ENCODE measurements at places on chromosomes 12 and 14.

GRCh38 chr12:14570231-14570630, 2.5 kb upstream of the PLBD1 start:
- DNase-seq, result no peak

DNA sequence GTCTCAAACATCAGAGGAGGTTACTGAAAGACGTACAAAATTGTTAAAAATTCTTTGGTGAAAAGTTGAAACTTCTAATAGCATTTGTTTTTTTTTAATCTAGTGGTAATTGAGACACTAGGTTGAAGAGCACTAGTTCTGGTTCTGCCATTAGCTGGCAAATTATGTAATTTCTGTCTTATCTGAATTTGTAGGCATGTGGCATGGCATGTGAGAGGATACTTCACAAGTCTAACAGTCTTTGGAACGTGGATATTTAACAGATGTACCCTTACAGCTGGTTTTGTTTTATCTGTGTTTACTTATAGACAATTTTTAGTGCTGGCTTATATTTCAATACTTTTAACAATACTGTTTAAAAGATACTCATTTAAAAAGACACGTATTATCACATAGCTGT, 6.0 kb downstream of the SNAPC1 start:
- no peak for DNase-seq

- no peak for DNase-seq
Observed at GRCh38 chr14:55706893-55707292, 126.9 kb downstream of the KTN1 start.

- no peak for DNase-seq
Observed at GRCh38 chr12:106757623-106758348, 16.7 kb upstream of the RIC8B start.

GRCh38 chr14:22558221-22558913, 30.7 kb downstream of the DAD1 start:
- peak; percentile 88 for DNase-seq

DNA sequence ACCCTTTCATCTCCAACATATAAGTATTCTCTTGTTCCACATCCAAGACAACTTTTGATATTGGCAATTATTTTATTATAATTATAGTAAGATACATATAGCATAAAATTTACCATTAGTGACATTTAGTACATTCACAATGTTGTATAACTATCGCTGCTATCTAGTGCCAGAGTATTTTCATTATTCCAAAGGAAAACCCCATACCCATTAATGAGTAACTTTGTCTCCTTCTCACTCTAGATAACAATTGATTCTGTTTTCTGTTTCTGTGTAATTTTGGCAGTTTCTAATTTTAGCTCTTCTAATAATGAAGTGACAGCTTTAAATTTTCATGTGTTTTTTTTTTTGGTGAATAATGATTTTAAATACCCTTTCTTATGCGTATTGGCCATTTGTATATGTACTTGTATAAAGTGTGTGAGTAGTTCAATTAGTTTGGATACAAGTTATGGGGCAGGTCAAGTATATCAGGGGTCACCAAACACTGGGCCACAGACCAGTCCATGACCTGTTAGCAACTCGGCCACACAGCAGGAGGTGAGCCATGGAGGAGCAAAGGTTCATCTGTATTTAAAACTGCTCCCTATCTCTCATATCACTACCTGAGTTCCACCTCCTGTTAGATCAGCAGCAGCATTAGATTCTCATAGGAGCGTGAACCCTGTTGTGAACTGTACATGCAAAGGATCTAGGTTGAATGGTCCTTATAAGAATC, 97.2 kb upstream of the SYT1 start:
- no peak for DNase-seq

DNA sequence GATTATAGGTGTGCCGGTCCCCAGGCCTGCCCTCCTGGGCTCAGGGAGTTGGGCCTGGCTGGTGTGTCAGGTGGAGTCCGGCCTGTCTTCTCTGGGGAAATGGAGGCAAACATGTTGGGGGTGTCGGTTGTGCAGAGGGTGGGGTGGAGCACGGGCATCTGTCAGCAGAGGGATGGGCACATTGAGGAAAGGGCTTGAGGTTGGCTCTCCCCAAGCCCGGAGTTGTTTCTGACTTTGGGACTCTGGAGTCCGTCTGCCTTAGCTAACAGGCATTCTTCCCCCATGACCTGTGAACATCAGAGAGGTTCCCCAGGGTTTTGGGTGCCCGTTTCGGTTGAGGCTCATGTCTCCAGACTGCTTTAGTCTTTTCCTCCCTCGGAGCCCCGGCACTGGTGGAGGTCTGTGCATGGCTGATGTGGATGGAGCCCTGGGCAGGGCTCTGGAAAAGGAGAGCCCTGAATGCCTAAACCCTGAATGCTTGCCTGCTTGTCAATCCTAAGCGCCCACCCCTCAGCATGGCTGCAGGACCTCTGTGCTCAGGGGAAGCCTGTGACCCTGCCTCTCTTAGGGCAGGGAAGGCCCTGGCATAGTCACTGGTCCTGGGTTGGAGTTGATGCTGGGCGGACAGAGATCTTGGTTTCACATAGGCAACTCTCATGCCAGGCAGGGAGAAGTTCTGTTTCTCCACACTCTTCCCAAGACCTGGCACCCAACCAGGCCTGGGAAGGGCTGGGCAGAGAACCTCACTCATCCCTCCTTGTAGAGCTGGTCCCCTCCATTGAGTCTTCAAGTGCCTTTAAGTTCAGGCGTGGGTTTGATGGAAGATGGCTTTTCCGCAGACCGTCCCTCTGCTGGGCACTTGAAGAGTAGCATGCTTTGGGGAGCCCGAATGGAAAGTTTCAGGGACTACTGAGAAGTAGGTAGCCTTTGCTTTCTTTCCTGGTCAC, 12.9 kb downstream of the NYNRIN start:
- DNase-seq, result peak; percentile 78

DNA sequence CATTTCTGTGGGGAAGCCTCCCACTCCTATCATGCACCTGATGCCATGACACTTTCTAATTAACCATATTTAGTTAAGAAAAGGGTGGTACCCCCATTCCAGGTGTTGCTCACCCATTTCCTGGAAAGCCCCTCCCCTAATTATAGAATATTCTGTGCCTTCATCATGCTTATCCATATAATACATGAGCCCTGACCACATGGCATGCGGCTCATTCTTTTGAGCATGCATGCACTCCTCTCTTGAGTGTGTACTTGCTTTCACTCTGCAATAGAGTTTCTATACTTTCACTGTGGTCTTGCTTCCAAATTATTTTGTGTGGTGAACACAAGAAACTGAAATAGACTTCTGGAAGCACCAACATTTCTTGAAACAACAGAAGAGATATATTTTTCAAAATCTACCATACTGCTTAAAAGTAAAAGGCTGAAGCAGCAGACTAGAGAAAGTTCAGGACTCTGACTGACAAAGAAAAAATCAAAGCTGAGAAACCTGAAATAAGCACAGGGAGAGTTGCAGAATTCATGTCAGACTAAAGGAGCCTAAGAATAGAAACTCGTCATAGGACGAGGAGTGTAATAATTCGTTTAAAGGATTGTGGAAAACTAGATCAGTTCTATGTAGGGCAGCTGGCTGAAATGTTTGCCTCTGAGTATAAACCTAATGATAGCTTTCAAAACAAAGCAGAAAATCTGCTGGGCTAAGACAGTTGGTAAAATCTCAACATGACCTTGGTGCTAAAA, 144.8 kb downstream of the KITLG start:
- no peak for DNase-seq

All from activated CD4-positive, alpha-beta T cell treated with anti-CD3 and anti-CD28 coated beads, Interleukin-2, amount 10 ng/mL, durations not matched to agents 24 days and 14 days (primary cell).